ENCODE measurements at places on chromosomes 1 and 21.

GRCh38 chr1:116152950-116153691, 41.9 kb downstream of the MAB21L3 start:
- no peak for DNase-seq

DNA sequence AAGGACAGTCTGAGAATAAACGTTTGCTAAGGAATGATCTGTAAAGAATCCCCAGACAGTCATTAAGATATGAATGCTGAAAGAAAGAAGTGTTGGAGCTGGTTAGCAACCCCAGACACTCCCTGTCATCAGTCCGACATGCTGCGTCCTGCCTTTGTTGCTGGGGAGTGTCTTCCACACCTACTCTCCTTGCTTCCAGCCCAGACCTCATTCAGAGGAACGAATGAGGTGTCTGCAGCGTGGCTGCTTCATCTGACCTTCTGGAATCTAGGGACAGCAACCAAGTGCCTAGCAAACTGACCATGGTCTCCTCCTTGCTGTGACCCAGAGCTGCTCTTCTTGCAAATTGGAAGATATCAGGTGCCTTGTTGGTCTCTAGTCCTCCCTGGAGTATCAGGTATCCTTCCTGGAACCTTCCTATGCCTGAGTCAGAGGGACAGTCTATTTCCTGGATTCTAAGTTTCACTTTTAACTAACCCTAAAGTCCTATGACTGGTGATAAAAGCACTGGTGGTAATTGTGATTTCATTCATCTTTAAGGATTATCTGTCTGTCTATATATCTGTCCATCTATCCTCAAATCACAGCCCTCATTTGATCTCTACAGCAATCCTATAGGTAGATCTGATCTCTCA, 45.3 kb downstream of the NFASC start:
- DNase-seq: no peak

GRCh38 chr1:198775606-198776005, 136.8 kb downstream of the PTPRC start:
- peak; percentile 13 for DNase-seq

DNA sequence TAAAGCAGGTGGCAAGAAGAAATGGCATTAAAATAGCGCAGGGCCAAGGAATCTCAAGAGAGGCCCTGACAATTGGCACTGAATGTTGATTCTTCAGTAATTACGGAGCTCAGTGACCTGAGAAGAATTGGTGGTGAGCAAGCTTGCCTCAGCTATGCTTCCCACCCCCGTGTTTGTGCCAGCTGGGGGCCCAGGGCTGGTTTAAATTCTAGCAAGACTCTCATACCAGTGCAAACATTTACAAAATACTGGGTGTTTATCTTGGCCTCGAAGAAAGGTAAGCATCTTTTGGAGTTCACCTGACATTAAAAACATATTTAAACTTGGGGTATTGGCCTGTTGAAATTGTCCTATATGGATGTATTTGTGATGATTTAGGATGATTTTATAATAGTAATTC, 296.7 kb upstream of the USP25 start:
- DNase-seq: no peak

GRCh38 chr1:182784556-182785171, 4.9 kb upstream of the NPL start:
- peak; percentile 56 for DNase-seq

GRCh38 chr21:29029524-29029923, 5.1 kb downstream of the USP16 start:
- no peak for DNase-seq

DNA sequence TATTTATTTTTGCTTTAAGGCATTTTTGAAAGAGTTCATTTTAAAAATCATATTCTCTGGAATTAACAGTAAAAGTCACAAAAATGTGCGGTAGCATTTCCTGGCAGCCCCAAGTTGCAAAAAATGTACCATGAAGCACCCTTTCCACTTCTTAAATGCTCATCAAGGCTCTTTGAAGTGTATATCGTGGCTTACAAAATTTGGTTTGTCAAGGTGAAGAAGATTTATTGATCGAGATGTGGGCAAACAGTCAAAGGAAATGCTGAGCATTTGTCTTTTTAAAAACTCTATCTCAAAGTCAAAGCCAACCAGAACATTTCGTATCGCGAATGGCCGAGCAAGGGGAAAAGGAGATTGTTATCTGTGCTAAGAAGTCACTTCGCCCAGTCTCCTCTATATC, 277.5 kb upstream of the KAZN start:
- no peak for DNase-seq

Measured in fibroblast of skin of abdomen (primary cell).